ENCODE measurements at places on chromosomes 1 and 21.

GRCh38 chr1:46686255-46686654, 14.6 kb downstream of the TEX38 start:
- DNase-seq: no peak

- DNase-seq: no peak
Observed at GRCh38 chr21:25025596-25025995, 581.7 kb downstream of the MRPL39 start.

DNA sequence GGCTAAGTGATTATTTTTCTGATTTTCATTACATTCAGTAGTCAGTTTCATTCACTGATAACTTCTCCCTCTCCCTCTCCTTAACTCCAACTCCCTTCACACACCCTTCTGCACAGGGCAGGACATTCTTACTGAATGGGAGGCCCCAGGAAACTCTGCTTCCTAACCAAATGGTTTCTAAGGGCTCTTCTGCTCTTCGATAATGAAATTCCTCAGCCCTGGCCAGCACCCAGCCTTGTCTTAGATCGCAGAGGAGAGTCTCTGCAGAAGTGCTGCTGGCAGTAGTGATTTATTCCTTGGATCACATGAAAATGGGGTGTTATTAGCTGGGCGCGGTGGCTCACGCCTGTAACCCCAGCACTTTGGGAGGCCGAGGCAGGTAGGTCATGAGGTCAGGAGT, 16.4 kb downstream of the PLEKHM2 start:
- DNase-seq: no peak

DNA sequence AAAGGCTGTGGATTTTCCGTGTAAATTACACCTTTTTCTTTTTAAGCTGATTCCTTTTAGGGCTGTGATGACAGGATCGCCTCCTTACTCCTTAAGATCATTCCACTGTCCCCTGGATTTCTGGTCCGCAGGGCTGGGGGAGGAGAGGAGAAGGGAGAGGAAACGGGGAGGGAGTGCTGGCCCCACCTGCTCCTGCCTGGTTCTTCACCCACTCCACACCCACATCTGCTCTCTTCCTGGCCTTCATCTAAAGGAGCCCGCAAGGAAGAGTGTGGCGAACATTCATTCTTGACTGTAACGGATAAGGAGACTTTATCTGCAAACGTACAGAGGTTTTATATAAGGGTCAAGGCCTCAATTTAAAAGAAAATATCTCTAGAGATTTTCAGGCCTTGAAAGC, 242.0 kb downstream of the RHOU start:
- DNase-seq: peak; percentile 33

DNA sequence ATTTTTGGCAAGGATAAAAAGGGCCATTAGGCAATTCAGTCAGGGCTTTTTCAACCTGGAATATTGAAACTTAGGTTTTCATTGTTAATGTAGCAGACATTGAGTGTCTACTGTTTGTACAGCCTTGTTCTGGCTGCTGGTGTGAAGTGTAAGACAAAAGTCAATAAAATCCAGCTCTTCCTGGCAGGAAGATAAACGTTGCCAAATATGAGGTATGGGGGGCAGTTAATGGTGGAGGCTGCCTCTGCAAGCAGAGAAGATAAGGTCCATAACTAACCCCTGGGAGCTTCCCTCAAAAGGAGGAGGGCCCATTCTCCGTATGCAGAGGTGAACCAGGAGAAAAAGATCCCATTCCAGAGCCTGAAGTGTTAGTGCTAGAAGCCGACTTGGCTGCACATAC, 19.5 kb upstream of the SHE start:
- no peak for DNase-seq

- DNase-seq: no peak
Observed at GRCh38 chr1:201250326-201251011, 32.8 kb upstream of the PKP1 start.

GRCh38 chr1:156119503-156120209, 5.1 kb downstream of the LMNA start:
- DNase-seq: no peak

- no peak for DNase-seq
Observed at GRCh38 chr1:94512816-94513215, 28.7 kb downstream of the F3 start.

DNA sequence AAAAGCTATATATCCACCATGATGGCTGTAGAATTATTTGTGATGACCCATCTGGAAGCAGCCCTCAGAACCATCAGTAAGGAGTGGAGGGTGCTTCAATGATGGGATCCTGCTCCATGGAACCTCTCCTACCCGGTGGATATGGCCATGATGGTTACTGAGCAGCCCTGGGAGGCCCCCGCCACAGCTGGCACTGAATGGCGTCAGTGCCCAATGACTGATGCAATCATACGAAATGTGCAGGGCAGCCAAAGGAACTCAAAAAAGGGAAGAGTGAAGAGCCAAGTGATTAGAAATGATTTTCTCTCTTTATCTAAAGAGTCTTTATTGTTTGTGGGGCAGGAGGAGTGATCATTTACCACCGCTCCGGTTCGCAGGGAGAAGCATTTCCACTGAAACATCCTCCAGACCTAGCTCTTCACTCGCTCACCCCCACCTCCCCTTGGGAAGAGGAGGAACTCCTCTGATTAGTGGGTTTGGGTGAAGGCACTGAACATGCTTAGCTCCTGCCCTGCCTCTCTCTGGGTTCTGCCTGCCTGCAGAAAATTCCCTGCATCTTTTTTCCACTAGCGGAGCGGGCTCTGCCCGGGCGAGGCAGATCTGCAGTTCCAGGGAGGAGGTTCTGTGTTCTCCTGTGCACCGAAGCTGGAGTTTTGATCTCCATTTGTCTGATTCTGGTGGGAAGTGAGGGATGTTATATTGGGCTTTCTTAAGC, 260.3 kb downstream of the GRIK3 start:
- DNase-seq: no peak

- no peak for DNase-seq
Observed at GRCh38 chr1:10173582-10173981, 36.8 kb upstream of the KIF1B start.

DNA sequence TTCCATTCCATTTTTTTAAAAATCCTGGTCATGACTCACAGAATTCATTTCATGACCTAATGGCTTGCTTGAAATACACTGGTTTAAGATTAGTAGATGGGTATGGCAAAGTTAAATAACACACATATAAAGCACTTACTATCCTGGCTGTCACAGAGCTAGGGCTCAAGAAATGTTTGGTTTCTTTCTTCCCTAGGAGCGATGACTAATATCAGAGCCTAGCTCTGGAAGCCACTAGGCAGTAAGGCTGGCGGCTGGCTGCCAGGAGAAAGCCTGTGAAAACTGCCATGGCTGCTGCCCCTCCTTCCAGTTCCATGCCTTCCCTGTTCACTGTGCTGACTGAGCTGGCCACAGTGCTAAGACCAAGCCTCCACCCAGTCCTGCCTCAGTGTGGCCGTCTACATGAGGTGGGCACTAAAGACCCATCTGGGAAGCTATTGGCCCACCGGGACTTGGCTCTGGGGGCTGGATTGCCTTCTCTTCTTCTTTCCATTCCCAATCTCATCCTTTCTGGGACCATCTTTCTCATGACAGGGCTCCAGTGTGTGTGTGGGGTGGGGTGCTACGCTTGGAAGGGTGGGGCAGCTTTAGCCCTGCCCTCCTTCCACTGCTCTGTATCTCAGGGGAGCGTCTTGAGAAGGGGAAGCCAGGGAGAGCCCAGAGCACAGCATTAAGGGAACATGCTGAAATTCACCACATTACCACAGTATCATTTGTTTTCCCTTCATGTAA, 10.8 kb upstream of the ASCL5 start:
- no peak for DNase-seq

DNA sequence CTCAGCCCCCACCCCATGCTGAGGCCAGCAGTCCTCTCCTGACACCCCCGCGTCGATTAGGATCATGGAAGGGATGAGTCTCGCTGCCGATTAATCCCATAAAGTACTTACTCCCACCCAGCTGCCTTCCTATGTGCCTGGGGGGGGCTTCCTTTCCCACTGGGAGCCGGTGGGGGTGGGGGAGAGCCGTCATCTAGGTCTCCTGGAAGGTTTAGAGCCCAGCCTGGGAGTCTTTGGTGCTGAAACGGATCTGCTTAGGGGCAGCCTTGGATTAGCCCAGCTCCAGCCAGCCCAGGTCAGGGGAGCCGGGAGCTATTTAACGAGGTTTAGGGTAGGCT, 9.8 kb downstream of the SAMD11 start:
- DNase-seq: no peak

DNA sequence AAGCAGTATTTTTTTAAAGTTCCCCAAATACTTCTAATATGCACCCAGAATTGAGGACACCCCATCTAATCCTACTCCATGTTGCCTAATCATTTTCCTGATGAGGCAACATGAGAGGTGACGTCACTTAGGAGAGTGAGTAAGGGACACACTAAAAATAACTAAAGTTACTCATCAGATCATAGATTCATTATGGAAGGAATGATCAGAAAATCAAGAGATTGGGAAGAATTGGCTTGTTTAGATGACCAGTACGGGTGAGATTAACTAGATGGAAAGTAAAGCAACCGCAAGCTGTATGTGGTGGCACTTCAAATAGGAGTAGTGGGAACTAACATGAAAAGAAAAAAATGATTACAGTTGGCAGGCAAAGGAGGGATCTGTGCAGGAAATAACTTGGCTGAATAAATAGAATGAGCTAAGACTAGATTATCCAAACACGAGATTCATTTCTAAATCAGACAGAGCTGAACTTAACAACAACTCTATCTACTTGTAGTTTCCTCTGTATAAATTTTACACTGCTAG, 61.4 kb upstream of the CXADR start:
- no peak for DNase-seq

DNA sequence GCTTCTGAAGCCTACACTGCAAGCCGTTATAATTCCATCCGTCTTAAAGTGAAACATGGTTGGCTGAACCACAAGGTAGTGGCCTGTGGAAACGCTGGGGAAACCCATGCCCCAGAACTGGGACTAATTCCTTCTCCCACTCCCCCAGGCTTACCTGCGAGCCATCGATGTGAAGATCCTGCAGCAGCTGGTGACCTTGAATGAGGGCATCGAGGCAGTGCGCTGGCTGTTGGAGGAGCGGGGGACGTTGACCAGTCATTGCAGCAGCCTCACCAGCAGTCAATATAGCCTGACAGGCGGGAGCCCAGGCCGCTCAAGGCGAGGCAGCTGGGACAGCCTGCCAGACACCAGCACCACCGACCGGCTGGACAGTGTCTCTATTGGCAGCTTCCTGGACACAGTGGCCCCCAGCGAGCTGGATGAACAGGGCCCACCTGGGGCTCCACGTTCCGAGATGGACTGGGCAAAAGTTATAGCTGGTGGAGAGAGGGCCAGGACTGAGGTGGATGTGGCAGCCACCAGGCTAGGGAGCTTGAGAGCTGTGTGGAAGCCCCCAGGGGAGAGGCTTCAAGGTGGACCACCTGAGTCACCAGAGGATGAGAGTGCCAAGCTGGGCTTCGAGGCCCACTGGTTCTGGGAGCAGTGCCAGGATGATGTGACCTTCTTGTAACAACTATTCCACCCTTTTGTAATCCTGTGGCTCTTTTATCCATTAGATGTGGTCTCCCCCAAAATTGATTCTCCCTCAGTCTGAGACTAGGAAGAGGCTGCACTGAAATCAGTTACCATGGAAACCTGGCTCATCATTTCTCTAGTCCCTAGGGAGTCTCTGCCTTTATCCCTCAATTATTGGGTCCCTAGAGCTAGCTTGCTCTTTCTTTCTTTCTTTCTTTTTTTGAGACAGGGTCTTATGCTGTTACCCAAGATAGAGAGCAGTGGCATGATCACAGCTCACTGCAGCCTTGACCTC, 16.7 kb downstream of the LURAP1 start:
- DNase-seq: no peak

DNA sequence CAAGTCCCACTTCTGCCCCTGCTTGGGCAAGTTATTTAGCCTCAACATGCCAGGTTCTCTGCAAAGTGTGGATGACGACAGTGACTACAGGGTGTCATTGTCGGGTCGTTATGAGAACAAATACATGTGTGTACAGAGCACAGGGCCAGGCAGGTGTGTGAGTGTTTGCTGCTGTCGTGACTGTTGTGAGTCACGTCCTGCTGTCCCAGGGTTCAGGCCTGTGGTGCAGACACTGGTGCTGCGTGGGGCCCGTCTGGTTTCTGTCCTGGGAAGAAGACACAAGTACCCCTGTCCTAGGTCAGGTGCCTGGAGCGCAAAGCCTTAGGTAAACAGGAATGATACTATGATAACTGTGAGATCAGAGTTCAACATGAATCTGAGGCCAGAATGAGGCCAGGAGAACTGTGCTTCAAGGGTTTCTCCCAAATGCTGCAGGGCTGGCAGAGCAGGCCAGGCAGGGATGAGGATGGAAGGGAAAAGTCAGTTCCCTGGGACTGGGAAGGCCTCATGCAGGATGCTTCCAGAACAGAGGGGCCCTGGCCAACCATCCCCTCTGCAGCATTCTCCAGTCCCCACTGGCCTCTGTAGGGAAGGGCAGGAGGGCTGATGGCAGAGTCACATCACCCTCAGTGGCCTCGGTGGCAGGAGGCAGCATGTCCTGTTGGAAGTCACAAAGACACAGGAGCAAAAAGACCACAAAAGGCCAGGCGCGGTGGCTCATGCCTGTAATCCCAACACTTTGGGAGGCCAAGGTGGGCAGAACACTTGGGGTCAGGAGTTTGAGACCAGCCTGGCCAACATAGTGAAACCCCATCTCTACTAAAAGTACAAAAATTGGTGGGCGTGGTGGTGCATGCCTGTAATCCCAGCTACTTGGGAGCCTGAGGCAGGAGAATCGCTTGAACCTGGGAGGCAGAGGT, 15.7 kb downstream of the GPR157 start:
- DNase-seq: no peak

GRCh38 chr1:31161571-31161970, 78.1 kb downstream of the NKAIN1 start:
- DNase-seq: no peak

DNA sequence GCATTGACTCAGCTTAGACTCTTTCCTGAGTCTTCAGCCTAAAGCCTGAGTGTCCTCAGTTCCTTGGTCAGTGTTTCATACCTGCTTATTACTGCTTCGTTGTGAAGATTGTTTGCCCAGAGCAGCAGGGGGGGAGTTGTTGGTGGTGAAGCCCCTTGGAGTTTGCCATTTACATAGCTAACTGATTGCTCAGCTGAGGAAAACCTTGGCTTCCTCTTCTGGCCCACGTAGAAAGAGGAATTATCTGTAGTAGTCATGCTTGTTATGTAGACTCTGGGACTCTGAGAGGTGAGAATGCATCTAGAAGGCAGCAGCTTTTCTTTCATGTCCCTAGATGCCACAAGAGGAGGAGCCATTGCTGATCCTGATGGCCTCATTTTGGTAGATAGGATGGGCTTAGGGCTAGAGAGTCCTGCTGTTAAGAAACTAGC, 125.9 kb downstream of the MAST2 start:
- no peak for DNase-seq

GRCh38 chr1:16984717-16985116, 4.3 kb upstream of the MFAP2 start:
- DNase-seq: no peak

GRCh38 chr1:234871039-234871709, 257.5 kb downstream of the TOMM20 start:
- DNase-seq: no peak

GRCh38 chr1:111955755-111956154, 33.7 kb downstream of the KCND3 start:
- DNase-seq: no peak
